ENCODE measurements at places on chromosomes 1 and 21.
A peak's percentile ranks its signal among the peaks of the same experiment; 100 is the strongest.

DNA sequence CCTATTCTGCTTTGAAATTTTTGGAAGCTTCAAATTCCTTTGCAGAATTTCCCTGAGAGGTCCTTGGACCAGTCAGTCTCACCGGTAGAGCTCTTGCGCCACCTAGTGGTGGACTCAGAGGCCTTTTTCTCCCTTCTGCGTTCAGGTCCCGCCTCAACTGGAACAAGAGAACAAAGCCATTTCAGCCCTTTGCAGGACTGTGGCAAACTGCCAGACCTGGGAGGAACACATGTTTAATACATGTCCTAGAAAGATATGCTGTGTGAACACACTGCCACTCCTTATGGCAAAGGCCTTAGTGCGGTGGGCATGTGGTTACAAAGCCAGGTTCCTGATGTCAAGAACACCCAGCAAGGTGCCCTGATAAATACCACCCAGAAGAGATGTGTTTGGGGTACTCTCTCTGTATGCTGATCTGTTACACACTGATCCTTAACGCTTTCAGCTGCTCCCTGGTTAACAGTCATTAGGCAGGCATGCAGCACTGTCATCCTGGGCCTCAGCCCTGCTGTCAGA, 82.2 kb upstream of the SSX2IP start:
- no peak for DNase-seq

DNA sequence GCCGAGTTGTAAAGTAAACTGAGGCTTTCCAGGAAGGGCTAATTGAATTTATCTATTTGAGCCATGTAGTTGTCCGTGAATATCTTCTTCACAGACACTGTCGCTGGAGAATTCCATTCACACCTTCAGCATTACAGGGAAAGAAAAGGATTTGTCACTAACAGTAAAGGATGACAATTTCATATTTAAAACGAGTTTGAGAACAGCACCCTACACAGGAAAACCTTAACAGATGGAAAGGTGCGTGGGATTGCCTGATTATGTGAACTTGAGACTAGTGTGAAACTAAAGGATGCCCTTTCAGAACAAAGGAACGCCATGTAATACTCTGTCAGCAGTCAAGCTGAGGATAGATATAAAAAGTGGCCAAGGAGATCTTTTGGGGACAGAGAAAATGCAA, 492.5 kb upstream of the ADGRL2 start:
- DNase-seq = no peak

DNA sequence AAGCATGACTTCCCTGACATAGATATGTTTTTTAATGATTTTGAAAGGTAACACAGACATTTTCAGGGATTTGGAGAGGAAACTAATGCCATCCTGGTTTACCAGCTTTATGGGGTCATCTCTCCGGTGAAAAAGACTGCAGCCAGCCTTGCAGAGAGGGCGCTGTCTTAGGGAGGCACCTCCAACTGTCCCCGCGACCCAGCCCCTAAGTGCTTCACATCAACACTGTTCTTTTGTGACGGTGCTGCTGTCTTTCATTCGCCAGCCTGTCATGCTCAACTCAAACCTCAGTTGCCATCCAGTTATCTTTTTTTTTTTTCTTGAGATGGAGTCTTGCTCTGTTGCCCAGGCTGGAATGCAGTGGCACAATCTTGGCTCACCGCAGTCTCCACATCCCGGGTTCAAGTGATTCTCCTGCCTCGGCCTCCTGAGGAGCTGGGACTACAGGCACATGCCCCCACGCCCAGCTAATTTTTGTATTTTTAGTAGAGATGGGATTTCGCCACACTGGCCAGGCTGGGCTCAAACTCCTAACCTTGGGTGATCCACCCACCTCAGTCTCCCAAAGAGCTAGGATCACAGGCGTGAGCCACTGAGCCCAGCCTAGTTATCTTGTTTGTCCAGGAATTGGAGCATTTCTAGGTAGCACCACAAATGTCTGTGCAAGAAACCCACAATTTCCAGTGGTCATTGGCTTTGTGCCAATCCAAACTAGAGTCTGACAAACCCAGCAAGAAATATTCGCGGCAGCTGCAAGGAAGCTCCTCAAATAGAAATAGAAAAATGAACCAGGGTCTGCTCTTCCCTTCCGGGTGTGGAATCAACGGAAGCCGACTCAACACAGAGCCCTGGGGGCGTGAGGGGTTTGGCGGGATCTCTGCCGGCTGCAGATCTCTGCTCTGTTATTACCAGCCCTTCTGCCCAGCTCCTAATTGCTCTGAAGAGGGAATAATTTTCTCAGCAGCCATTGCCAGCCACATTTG, 24.2 kb downstream of the PDE9A start:
- DNase-seq = no peak

- DNase-seq = no peak
These were observed 81.0 kb upstream of the AKT3 start for GRCh38 chr1:243930822-243931671.

GRCh38 chr1:155911156-155912055, at the start of gene RIT1:
RIT1 (minus strand) TSS chr1:155911349; CDS start chr1:155910761, 588 bp downstream.
- DNase-seq = no peak

- DNase-seq = no peak
These were observed 4.1 kb downstream of the TAGLN2 start for GRCh38 chr1:159921251-159921650.

GRCh38 chr1:159945483-159946241, at the start of gene IGSF9:
IGSF9 (minus strand) TSS chr1:159945613; CDS start chr1:159943454, 2,159 bp downstream.
- peak; percentile 78 for DNase-seq

GRCh38 chr1:21847223-21848205, 35.4 kb downstream of the LDLRAD2 start:
- DNase-seq = no peak

DNA sequence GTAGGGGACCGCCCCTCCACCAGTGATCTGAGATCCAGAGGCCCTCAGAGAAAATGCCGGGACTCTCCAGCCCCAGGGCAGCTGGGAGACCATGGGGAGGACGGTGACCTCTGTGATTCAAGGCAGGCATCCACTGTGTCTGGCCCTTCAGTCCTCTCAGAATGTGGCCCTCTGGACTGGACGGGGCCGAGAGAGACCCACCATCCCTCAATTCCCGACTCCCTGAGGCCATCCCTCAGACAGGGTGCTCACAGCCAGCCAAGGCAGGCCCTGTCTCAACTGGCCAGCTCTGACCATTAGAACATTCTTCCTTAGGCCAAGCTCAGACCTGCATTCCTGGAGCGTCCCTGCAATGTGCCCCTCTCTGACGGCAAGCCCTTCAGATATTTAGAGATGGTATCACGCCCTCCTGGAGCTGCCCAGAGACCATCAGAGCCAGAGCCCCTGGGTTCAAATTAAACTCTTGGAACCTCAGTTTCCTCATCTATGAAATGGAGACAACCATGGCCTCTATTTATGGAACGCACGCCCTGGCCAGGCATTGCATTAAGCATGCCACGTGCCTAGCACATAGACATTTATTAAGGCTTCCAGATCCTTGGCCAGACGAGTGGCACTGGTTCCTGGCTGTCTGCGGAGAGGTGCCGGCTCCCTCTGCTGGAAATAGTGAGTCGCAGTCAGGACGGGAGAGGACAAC, 9.6 kb upstream of the EPS8L3 start:
- peak; percentile 11 for DNase-seq

- no peak for DNase-seq
These were observed 533.9 kb downstream of the PLPP3 start for GRCh38 chr1:56045477-56045876.

DNA sequence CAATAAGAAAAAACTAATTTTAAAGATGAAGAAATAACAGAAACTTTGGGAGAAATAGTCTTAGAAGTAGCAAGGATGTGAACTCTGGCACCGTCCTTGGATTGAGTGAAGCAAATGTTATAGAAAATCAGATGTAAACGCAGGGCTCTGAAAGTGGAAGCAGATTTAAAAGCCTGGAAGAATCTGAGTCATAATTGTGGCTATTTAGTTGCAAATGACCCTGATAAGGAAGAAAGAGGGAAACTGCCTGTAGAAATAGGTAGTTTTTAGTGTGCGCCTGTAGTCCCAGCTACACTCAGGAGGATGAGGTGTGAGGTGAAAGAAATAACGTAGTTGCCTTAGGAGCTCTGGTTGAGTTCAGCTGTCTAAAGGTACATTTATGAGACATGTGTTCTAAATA, 101.0 kb downstream of the NGF start:
- no peak for DNase-seq

GRCh38 chr1:37288900-37289299, 185.5 kb upstream of the ZC3H12A start:
- no peak for DNase-seq

DNA sequence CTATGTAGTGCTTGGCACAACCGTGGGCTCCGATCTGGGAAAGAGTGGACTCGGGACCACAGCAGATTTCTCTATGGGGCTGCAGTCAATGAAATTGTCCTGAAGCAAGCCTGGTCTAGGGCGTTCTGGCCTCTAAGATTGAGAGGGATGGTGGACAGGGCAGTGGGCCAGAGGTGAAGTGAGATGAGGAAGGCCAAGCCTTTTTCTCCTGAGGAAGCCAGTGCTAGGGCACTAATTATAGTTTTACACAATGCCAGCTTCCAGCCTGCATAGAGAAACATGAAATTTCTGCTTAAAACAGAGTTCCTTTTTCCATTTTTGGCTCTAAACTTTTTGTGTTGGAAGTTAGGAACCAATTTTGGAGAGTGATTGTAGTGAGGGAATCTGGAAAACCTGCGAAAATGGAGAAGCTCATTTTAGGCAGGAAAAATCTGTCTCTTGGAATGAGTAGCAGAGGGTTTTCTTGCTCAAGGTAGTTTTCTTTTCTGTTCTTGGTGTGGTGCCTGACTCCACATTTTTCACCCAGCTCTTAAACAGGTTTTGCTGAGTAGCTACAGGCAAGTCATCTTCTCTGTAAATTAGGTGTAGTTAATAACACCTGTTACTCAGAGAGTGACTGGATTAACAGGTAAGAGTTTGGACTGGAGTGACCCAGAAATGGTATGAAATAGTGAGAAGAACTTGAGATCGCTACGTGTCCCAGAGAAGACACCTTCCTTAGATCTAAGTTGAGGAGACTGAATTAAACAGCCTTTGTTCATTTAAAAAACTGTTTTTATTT, 22.1 kb downstream of the UCK2 start:
- DNase-seq = no peak

GRCh38 chr1:47709872-47710231, 272.0 kb downstream of the FOXD2 start:
- no peak for DNase-seq

GRCh38 chr1:206430031-206430983, 40.0 kb upstream of the IKBKE start:
- no peak for DNase-seq

- DNase-seq = no peak
These were observed 11.5 kb downstream of the SLC37A1 start for GRCh38 chr21:42525029-42525581.

DNA sequence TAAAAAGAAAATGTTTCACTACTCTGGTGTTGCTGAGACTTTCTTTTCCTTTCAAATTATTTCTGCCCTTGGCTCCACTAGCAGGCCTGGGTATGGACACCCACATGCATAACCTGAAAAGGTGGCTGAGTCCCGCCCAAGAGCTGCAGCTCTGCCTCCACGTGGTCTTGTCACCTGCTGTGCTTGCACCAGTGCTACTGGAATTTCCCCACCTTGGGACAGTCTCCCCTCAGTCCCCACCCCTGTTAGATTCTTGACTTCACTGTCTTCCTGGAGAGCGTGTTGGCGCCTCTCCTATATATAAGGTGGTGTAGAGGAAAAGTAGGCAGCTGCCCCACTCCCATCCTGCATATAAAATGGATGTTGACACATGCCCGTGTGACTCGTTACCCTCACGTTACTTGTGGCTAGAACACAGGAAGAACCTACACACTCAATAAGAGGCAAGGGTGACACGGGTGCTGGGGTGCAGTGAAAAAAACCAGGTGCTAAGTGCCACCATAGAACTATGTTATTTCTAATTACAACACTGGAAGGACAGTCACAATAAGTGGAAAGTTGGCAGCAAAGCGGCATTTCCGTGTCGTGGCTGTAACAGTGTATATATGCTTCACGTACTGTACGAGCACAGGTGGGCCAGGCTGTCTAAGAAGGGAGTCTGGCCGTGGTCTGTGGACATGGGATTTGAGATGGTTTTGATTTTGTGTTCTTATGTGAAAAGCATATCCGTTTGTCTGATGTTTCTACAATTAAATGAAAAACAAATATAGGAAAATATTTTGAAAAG, 61.0 kb downstream of the POFUT2 start:
- no peak for DNase-seq

DNA sequence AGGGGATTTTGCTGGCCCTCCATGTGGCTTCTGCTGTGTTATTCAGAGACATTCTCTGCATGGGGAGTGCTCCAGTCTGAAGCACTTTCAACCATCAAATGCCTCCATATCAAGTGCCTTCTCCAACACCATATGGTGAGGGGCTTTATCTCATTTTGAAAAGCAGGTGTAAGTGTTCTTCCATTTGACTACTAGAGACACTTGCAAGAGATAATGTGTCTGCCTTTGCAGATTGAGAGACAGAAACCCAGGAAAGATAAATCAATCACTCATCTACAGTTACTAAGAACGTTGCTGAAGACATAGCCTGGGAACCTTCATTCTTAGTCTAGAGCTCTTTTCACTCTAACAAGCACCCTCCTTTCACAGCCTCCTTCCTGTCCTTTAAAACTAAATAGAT, 29.5 kb upstream of the REG4 start:
- DNase-seq = no peak

DNA sequence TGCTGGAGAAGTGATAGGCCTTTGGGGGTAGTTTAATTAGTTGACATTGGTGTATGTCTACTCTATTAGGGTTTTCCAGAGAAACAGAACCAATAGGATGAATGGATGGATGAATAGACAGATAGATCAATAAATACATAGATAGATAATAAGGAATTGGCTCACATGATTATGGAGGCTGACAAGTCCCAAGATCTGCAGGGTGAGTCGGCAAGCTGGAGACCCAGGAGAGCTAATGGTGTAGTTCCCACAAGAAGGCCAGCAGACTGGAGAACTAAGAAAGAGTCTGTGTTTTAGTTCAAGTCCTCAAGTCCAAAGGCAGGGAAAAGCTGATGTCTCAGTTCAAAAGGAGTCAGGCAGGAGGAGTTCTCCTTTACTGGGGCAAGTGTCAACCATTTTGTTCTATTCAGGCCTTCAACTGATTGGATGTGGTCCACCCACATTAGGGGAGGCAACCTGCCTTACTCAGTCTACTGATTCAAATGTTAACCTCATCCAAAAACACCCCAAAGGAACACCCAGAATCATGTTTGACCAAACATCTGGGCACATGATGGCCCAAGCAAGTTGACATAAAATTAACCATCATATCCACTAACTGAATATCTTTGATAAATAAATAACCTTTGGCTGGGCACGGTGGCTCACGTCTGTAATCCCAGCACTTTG, 4.5 kb upstream of the SDE2 start:
- DNase-seq = no peak

DNA sequence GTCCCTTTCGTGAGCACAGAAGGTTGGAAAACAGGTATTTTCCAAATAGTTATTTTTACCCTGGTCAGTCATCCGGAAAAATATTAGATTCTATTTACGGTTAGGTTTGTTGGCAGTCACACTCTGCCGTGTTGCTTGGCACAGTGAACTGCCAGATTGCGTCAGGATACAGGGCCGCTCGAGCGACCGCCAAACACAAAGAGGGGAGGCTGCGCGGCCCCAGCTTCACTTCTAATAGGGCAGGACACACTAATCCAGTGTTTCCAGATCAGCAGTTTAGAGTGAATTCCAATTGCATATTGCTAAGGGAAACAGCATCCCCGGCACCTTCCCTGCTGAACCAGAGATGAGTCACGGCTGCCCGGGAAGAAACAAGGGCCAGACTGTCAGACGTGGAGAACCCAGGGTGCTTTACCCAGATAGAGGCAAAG, 22.9 kb downstream of the UMODL1 start:
- no peak for DNase-seq

GRCh38 chr1:157715736-157716135, 15.2 kb upstream of the FCRL3 start:
- no peak for DNase-seq

- DNase-seq = no peak
These were observed 36.6 kb downstream of the RABIF start for GRCh38 chr1:202852163-202852904.
